ENCODE measurements at places on chromosomes 7 and 10.

DNA sequence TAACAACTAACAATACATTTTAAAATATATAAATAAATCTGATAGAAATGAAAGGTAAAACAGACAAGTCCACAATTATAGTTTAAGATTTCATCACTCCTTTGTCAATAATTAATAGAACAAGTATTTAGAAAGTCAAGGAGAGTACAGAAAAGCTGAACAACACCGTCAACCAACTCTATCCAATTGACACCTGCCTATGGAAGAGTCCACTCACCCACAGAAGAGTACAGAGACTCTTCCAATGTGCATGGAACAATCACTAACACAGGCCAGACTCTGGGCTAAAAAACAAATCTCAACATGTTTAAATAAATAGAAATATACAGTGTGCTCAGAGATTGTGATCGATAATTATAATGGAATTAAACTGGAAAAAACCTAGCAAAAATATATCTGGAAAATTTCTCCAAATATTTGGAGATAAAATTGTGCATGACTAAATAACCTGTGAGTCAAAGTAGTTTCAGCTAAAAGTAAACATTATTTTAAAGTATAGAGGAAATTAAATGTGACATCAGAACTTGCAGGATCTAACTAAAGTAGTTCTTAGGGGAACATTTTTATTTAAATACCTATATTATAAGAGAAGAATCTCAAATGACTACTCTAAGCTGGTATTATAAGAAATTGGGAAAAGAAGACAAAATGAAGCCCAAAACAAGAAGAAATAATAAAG lies 109.9 kb upstream of the EGFR start:
- DNase-seq, result no peak

DNA sequence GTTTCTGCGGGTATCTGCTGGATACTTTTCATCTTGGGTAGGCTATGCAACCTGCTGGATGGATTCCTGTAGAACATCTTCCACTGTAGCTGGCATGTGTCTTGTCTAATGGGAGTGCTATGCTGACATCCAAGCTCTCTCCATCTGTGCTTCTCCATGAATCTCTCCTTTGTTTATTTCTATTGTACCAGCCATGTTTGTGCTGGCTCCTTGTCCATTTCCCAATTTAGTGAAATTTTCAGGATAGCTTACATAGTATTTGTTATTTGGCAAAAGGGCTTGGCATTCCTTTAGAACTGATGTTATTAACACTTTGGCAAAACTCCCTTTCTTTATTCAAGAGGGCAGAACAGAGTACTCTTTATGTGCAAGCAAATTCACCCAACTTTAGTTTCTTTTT lies 198.0 kb downstream of the CSTF2T start:
- no peak for DNase-seq

DNA sequence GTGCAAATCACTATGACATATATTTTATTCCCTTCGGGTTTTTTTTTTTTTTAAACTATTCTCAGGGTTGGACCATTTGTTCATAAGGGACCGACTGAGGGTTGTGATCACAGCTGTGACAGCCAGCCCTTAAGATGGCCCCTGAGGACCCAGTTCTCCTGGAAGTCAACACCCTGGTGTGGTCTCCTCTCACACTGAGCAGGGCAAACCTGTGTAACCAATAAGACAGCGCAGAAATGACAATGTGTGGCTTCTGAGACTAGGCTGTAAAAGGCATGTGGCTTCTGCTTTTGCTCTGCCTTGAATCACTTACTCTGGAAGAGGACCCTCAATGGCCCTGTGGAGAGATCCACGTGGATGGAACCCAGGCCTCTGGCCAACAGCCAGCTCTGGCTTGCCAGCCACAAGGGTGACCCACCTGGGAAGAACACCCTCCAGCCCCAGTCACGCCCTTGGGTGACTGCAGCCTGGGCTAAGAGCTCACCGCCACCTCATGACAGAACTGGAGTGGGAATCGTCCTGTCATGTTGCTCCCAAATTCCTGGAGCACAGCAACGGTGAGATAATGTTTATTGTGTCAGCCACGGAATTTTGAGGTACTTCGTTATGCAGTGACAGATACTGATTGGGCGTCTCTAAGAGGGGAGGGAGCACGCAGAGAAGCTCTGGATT lies 127.1 kb downstream of the CLEC2L start:
- DNase-seq, result no peak

DNA sequence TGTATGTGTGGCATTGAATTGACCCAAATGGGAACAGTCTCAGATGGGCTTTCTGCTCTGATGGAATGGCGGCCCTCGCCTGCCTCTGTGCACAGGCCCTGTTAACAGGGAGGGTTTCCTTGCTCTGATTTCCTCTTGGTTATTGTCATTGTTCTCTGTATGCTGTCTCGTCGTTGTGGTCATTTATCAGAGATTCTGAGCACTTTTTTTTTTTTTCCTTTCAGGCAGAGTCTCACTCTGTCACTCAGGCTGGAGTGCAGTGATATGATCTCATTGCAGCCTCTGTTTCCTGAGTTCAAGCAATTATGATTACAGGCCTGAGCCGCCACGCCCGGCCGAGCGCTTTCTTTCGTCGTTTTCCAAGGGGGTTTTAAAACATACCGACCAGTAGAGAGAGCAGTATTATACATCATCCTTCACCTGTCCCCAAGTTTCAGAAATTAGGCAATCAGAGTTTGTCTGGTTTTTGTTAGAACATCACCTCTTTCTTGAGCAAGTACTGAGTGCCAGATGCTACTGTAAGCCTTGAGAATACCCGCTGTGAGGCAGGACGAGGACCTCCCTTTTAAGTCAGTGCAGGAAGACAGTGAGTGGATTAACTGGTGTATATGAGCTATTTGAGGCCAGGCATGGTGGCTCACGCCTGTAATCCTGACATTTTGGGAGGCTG lies 6.5 kb downstream of the CHST12 start:
- DNase-seq, result no peak

DNA sequence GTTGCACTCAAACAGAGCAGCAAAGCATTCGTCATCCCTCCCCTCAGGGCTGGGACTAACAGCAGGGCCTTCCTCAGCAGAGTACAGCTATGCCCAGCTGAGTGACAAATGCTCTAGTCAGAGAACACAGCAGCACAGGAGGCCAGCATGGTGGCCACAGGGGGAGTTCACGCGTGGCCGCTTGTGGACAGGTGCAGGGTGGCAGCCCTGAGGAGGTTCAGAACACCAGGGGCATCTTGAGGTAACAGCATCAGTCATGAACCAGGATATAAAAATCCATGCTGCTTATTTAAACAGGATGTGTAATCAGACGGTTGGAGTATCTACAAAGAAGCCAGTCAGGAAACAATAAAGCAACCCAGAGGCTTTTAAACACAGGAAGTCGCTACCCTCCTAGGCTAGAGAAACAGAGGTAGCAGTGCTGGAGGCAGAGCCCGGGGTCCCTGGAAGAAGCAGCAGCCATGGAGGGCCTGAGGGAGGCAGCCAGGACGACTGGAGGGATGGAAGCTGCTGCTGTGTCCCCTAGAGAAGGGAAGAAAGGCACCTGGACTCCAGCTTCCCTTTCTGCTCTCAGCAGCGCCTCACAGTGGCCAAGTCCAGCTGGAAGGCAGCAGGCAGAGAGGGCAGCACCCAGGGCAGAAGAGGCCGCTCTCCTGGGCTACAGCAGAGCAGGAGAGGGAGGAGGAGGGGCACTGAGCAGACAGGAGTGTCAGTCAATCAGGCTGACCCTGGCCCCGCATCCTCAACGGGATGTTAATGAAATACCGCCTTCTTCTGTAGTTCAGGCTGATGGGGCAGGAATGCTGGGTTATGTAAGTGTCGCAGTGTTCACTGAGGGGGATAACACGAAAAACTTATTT lies 70.8 kb upstream of the UCN3 start:
- no peak for DNase-seq

DNA sequence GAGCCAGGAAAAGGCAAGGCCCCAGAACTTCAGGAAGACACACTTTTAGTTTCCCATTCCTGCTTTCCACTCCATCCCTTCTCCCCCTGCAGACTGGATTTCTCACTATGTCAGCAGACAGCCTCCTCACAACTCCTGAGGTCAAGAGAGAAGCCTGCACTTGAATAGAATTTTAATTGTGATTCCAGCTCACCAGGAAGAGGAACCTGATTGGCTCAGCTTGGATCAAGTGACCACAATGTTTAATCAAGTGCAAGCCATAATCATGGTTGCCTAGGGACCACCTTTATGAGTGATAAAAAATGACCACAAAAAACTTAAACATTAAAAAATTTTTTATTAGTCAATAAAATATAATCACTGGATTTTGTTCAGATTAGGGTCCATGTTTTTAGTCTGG lies 244.7 kb upstream of the RHOBTB1 start:
- DNase-seq, result no peak

DNA sequence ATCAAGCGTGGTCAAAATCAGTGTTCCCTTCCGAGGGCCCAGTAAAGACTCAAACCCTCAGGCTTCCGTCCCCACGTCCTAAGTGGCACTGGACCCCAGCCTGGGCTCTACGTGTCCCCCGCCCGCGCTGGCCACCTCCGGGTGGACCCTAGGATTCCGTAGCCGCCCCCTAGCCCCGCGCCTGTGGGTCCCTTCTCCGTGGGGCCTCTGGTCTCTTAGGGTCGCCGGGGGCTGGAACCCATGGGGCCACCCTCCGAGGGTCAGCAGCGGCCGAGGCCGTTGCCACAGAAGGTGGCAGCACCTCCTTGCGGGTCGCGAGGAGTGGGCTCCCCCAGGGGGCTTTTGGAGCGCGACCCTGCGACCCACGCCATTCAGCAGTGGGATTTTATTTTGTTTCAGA lies 170.5 kb upstream of the EEPD1 start:
- DNase-seq, result no peak

Measured in DMS79 treated with DMSO at 0.1 percent for 48 hours (cell line).